ENCODE measurements at places on chromosomes 5 and 9. TPM values are rescaled to one million over a fixed set of nuclear protein-coding genes. Genes with fewer than 3 reads are reported as not detected.

GRCh38 chr9:74952201-74953151 is at the start of gene C9orf40:
Gene C9orf40 (minus strand): TSS chr9:74952912. CDS start chr9:74952611, 301 bp downstream.
- H3K27ac ChIP-seq: peak within 1 kb of the TSS; percentile 88
- H3K36me3 ChIP-seq: peaks cover 7% of the 10 kb centered on the region
- peak within 1 kb of the TSS; percentile 92 for H3K4me3 ChIP-seq
- H3K27me3 ChIP-seq: no peaks in the 10 kb centered on the region

DNA sequence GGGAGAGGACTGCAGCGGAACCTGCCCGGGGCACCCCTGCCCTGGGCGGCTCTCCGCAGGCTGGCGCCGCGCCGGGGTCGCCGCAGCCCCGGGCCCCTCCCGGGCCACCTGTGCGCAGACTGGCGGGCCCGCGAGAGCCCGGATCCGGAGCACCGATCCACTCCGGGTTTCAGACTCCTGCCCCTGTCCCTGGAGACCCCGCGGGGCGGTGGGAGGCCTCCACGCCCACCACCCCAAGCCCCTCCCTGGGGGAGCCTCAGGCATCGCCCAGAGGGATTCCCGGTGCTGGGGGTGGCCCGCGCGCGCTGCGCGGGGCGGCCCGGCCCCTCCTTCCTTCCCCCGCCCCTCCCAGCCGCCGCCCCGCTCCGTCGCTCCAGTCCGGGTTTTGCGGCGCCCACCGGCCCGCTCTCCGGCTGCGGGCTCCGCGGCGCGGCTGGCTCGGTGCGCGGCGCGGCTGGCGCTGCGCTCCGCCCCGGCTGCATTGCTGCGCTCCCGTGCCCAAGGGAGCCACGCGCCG is at the start of gene UNC5A:
Gene UNC5A, plus strand, starts transcription at position 479 of the 517 bp plus-strand sequence. CDS start 192 bp downstream, outside the sequence.
- no peak within 1 kb of the TSS for H3K27ac ChIP-seq
- no peaks in the 10 kb centered on the region for H3K36me3 ChIP-seq
- H3K4me1 ChIP-seq: peaks cover 12% of the 10 kb centered on the region
- peaks cover 53% of the 10 kb centered on the region for H3K27me3 ChIP-seq
- H3K4me3 ChIP-seq: peak within 1 kb of the TSS; percentile 66
- peak; percentile 64 for DNase-seq

Gene OR13C4
- not detected for total RNA-seq

Gene PARP8
- total RNA-seq: 36.9 TPM

GRCh38 chr9:86102626-86103025 is 3.3 kb upstream of the GOLM1 start:
- peaks cover 35% of the 10 kb centered on the region for H3K27me3 ChIP-seq
- no peak overlapping the region for H3K4me3 ChIP-seq
- H3K4me1 ChIP-seq: peaks cover 14% of the 10 kb centered on the region

- DNase-seq: peak; percentile 37
- H3K27ac ChIP-seq: no peak overlapping the region
- no peaks in the 10 kb centered on the region for H3K4me1 ChIP-seq
- H3K4me3 ChIP-seq: no peak overlapping the region
These were observed 161.1 kb downstream of the MAST4 start for GRCh38 chr5:66757219-66757833.

- no peak overlapping the region for H3K4me3 ChIP-seq
- H3K4me1 ChIP-seq: no peaks in the 10 kb centered on the region
- no peak overlapping the region for H3K27ac ChIP-seq
- no peak for DNase-seq
- H3K27me3 ChIP-seq: no peaks in the 10 kb centered on the region
These were observed 25.7 kb upstream of the INSYN2B start for GRCh38 chr5:170006021-170006420.

GRCh38 chr5:55471468-55471867 is 63.3 kb downstream of the PLPP1 start:
- H3K4me1 ChIP-seq: peaks cover 5% of the 10 kb centered on the region
- H3K27me3 ChIP-seq: no peaks in the 10 kb centered on the region
- H3K4me3 ChIP-seq: no peak overlapping the region
- no peak for DNase-seq
- peaks cover 4% of the 10 kb centered on the region for H3K36me3 ChIP-seq

Gene PAX5
- 0.12 TPM for total RNA-seq

Gene ZCCHC10
- 22.6 TPM for total RNA-seq

DNA sequence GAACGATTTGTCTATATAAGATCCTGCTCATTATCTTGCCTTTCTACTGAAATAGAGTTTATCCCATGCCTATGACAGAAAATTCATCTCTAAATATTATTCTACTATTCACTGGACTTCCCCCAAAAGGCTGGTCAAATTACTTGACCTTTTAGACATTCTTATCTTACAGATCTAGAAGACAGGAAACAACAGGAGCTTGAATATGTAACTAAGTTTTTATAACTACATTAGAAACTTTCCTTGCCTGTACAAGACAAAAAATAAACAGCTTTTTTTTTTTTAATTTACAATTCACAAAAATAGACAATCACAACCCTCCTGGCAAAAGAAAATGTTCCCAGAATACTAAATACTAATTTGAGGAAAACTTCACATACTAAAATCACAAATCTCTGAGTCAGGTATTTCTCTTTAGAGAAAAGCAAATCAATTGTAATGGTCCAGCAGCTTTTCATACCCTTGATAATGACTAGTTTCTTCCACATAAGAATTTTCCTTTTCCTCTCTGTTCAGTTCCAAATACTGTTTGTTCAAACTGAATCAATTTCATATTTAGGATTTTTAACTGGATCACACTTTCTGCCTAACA is 68.6 kb downstream of the MLLT3 start:
- peaks cover 72% of the 10 kb centered on the region for H3K4me1 ChIP-seq
- no peaks in the 10 kb centered on the region for H3K27me3 ChIP-seq
- no peaks in the 10 kb centered on the region for H3K36me3 ChIP-seq
- H3K4me3 ChIP-seq: peak overlapping the region; percentile 5

GRCh38 chr5:158351485-158352125 is 492.7 kb upstream of the CLINT1 start:
- no peaks in the 10 kb centered on the region for H3K36me3 ChIP-seq
- no peak overlapping the region for H3K27ac ChIP-seq
- H3K27me3 ChIP-seq: peaks cover 11% of the 10 kb centered on the region
- peaks cover 8% of the 10 kb centered on the region for H3K4me1 ChIP-seq

DNA sequence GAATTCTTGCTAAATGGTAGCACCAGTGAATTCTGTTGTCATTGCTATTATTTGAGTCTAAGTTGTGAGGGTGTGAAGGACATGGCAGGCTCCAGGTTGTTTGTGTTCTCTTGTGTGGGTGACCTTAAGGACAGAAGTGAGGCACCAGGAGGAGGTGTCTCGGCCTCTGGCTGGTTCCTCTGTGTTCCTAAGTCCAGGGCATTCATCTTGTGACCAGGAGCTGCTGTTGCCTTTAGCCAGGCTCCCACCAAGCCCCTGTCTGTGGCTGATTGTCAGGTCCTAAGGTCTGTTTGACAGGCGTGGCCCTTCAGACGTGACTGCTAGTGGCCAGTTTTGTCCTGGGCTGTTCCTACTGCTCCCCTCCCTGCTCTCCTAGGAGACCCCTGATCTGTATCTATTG is 89.4 kb downstream of the ANGPTL2 start:
- no peaks in the 10 kb centered on the region for H3K4me1 ChIP-seq
- no peak overlapping the region for H3K27ac ChIP-seq
- H3K27me3 ChIP-seq: no peaks in the 10 kb centered on the region
- no peaks in the 10 kb centered on the region for H3K36me3 ChIP-seq

GRCh38 chr9:114240647-114241558 is 82.0 kb upstream of the ORM1 start:
- no peak overlapping the region for H3K4me3 ChIP-seq
- no peaks in the 10 kb centered on the region for H3K4me1 ChIP-seq
- H3K27me3 ChIP-seq: peaks cover 3% of the 10 kb centered on the region
- no peak overlapping the region for H3K27ac ChIP-seq
- no peaks in the 10 kb centered on the region for H3K36me3 ChIP-seq
- DNase-seq: no peak

DNA sequence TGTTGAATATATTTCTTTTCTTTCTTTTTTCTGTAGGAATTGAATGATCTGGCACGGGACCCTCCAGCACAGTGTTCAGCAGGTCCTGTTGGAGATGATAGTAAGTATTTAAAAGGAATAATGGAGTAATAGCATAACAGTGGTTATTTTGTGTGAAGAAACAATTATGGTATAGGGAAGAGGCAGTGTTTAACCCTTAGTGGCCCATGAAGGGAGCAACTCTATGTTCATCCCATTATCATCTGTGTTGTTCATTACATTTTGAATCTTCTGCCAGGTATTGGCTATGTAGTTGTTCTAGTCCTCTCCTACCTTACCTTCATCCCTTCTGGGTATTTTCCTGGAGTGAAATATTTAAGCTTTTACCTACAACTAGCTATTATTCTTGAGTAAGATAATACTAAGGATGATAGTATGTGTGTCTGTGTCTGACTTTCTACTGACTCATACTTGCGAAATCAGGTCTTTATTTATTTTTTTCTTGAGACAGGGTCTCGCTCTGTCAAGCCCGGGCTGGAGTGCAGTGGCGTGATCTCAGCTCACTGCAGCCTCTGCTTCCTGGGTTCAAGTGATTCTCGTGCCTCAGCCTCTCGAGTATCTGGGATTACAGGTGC is 39.3 kb downstream of the UBE2D2 start:
- no peak for DNase-seq
- no peak overlapping the region for H3K4me3 ChIP-seq
- H3K27ac ChIP-seq: no peak overlapping the region
- H3K36me3 ChIP-seq: peaks cover 25% of the 10 kb centered on the region
- H3K27me3 ChIP-seq: no peaks in the 10 kb centered on the region

Gene SH2D3C
- 35.3 TPM for total RNA-seq

Gene PCDHAC2
- total RNA-seq: not detected

- no peak overlapping the region for H3K27ac ChIP-seq
- no peaks in the 10 kb centered on the region for H3K27me3 ChIP-seq
- H3K4me3 ChIP-seq: no peak overlapping the region
- no peaks in the 10 kb centered on the region for H3K36me3 ChIP-seq
- H3K4me1 ChIP-seq: no peaks in the 10 kb centered on the region
These were observed 411.7 kb downstream of the HCN1 start for GRCh38 chr5:45284436-45284835.

DNA sequence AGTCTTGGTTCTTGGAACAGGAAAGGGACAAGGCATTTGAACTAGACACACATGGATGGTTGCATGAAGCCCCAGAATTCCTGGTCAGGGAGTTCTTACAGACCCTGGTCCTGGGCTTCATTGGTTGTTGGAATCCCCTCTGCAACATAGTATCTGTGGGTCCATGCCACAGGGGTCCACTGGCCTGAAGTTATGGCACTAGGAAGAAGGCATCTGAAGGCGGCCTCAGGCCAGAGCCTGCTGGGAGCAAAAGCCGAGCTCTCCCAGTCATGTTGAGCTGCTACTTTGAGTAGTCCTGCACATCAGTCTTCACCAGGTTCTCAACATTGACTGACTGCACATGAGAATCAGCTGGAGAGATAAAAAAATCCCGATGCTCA is 71.1 kb upstream of the PITX1 start:
- no peaks in the 10 kb centered on the region for H3K36me3 ChIP-seq
- no peak for DNase-seq
- peaks cover 3% of the 10 kb centered on the region for H3K27me3 ChIP-seq
- H3K4me3 ChIP-seq: no peak overlapping the region

- no peak for DNase-seq
- H3K4me1 ChIP-seq: no peaks in the 10 kb centered on the region
- H3K27me3 ChIP-seq: no peaks in the 10 kb centered on the region
- H3K4me3 ChIP-seq: no peak overlapping the region
These were observed 157.5 kb downstream of the MAPKAP1 start for GRCh38 chr9:125549465-125549871.

GRCh38 chr5:93274291-93274690 is 306.7 kb downstream of the NR2F1-AS1 start:
- no peak overlapping the region for H3K27ac ChIP-seq
- H3K27me3 ChIP-seq: no peaks in the 10 kb centered on the region
- H3K4me1 ChIP-seq: no peaks in the 10 kb centered on the region
- H3K36me3 ChIP-seq: no peaks in the 10 kb centered on the region
- no peak overlapping the region for H3K4me3 ChIP-seq

DNA sequence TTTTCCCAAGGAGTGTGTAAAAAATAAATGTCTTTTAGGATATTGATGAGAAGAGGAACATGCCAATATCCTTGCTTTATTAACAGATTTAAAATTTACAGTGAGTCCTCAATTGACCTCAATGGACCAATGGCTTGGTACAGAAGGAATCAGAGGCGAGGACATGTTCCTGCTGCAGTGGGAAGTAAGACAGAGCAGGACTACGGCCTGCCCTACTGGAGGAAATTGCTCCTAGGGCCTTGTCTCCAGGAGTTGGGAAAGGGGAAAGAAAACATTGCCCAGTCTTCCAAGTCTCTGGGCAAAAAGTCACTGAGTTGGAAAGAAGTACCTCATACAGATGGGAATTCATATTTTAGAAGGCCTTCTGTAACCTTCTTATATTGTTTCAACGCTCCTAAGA is 33.1 kb upstream of the UGT3A2 start:
- H3K4me3 ChIP-seq: no peak overlapping the region
- DNase-seq: no peak
- no peak overlapping the region for H3K27ac ChIP-seq
- no peaks in the 10 kb centered on the region for H3K4me1 ChIP-seq

Gene DPH7
- 26.6 TPM for total RNA-seq

Gene SPATA31C1
- total RNA-seq: not detected

Gene NSG2
- not detected for total RNA-seq

Gene GRIN1
- total RNA-seq: not detected

DNA sequence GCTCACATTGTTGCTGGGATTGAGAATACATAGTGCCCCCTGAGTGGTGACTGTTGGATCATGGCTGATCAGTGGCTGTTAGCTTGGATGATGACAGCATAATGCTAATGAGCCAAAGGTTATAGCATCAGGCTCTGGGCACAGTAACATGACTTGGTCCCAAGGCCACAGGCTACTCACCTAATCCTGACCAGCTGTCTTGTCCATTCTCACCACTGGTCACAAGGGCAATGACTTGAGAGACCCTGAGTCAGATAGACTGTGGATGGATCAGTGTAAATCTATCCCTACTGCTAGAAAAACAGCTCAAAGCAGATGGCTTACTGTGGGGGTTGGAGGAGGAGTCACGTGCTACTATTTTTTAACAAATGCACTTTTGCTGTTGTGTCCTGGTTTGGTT is 74.7 kb downstream of the AOPEP start:
- peaks cover 22% of the 10 kb centered on the region for H3K36me3 ChIP-seq
- no peak overlapping the region for H3K27ac ChIP-seq
- H3K4me1 ChIP-seq: peaks cover 18% of the 10 kb centered on the region
- DNase-seq: no peak
- H3K27me3 ChIP-seq: no peaks in the 10 kb centered on the region

- H3K36me3 ChIP-seq: peaks cover 53% of the 10 kb centered on the region
- no peak overlapping the region for H3K27ac ChIP-seq
- no peaks in the 10 kb centered on the region for H3K27me3 ChIP-seq
These were observed 10.1 kb downstream of the PLIN2 start for GRCh38 chr9:19117039-19117716.

DNA sequence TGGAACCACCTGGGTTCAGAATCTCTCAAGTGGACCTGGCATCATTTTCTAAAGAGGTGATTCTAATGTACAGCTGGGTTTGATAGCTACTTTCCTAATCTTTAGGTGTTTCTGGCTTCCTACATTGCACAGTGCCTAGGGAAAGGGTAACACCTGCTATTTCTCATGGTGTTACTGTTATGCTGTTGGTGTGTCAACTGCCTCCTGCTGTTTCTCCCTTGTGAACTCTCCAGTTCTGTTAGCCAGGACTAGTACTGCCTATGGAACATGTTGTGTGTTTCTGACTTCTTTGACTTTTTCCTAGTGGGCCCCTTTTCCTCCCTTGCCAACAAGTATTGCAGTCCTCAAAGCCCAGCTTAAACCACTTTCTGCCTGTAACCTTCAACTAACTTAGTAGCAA is 5.5 kb downstream of the ARHGEF28 start:
- H3K27ac ChIP-seq: no peak overlapping the region
- H3K27me3 ChIP-seq: peaks cover 32% of the 10 kb centered on the region
- no peak for DNase-seq
- no peak overlapping the region for H3K4me3 ChIP-seq
- no peaks in the 10 kb centered on the region for H3K4me1 ChIP-seq

All from activated CD4-positive, alpha-beta memory T cell treated with anti-CD3 and anti-CD28 coated beads for 36 hours (primary cell).